ENCODE measurements at places on chromosomes 11 and 22.
A peak's percentile ranks its signal among the peaks of the same experiment; 100 is the strongest.

DNA sequence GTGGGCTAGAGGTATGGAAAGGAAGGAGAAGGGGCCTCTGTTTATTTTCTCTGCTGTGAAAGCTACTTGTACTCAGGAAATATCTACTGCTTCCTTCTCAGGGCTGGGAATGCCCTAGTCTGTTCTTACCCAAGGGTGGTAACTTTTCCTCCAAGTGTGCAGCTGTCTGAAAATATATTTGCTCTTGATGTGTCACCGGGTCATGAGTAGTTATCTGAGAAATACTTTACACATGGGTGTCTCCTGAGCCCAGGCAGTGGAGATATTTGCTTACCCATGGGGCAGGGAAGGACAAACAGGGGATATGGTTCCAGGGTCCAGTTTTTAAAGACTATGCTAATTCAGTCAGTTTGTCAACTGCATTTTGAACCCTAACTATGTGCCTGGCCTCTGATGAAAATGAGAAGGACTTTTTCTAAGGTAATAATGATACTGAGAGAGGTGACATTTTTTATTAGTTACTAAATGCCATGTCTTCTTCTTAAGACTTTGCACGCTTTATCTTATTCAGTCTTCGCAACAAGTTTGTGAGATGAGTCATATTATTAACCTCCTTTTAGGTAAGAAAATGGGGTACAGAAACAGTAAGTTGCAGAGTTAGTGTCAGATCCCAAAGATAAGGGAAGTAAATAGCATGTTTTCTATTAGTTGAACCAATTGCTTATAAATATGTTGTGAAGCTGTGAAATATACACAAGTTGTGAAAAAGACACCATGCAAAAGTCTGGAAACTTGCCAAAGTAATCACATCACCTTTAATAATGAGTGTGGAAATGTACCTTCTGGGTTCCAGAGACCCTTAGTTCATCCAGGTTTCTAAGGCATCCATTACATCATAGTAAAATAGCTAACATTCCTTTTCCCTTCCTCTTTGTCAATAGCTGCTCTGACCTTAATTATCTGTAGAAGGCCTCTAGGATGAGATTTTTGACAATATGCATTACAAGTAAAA lies 22.9 kb downstream of the SYTL2 start:
- DNase-seq = no peak

- DNase-seq = no peak
These were observed 39.7 kb downstream of the ADAMTS8 start for GRCh38 chr11:130388607-130389205.

GRCh38 chr11:93905384-93905783 lies 55.0 kb upstream of the VSTM5 start:
- peak; percentile 50 for DNase-seq

- no peak for DNase-seq
These were observed 77.2 kb upstream of the ZBED5 start for GRCh38 chr11:10935015-10935559.

GRCh38 chr22:46936378-46936903 lies 174.0 kb downstream of the TBC1D22A start:
- DNase-seq = no peak

DNA sequence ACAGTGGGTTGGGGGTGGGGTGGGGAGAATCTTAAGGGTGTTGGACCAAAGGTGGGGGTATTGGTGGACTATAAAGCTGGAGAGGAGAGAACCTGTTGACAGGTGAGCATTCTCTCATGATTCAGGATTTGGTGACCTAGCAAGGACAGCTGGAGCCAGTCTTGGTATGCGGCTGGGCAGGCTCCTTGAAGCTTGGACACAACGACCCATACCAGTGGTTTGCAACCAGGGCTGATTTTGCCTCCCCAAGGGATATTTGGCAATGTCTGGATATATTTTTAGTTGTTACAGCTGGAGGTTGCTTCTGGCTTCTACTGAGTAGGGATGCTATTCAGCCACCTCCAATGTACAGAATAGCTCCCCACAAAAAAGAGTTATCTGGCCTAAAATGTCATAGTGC lies 5.6 kb downstream of the EXT2 start:
- DNase-seq = no peak

DNA sequence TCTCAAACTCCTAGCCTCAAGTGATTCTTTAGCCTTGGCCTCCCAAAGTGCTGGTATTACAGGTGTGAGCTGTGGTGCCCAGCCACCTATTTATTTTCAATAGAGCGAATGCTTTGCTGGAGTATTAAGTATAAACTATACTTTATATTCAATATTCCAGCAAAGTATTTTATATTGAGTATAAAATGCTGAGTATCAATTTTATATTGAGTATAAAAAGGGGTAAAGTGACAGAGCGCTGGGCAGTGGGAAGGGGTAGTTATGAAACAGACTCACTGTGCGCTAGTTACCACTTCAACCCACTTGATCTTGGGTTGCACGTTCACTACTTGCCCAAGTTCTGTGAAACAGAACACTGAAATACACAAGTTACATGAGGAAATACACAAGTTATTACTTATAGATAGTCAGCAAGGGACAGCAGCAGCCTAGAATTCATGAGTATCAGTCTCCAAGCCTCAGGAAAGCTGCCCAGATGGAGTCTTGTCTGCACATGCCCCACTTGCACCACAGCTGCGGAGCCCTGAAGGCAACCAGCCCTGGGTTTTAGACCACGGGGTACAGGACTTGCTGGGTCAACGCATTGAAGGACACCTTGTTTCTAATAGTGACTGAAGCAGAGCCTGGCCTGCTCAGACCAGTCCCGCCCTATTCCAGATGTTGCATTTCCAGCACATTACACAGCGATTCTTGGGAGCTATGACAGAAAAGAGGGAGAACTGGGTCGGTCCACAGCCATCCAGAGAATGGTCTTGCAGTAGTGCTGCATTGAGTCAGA lies 51.6 kb upstream of the SYT13 start:
- DNase-seq = no peak

- DNase-seq = no peak
These were observed 29.2 kb upstream of the DAGLA start for GRCh38 chr11:61650781-61651571.

GRCh38 chr11:27187075-27187847 lies 146.6 kb downstream of the BBOX1 start:
- DNase-seq = no peak

GRCh38 chr11:69718147-69718546 lies 14.3 kb upstream of the FGF19 start:
- peak; percentile 10 for DNase-seq

GRCh38 chr11:95686265-95686664 lies 103.3 kb downstream of the FAM76B start:
- DNase-seq = no peak

- no peak for DNase-seq
These were observed 304.1 kb downstream of the TBC1D22A start for GRCh38 chr22:47066616-47066905.

DNA sequence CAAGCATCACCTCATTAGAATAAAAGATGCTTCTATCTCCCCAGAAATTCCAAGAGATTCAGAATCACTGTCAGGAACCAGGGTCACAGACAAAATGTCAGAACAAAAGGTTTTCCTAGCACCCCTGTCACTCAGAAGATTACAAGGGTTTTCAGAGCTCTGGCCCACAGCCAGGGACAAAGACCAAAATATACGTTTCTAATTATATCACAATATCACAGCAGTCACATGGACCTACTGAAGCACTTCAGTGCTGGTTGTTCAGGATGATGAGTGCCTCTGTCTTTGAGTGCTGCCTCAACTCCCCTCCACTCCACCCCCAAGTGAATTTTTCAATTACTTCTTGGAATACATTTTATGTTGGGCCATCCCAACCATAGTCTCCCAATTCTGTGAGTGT lies 21.9 kb upstream of the RTL6 start:
- DNase-seq = no peak

DNA sequence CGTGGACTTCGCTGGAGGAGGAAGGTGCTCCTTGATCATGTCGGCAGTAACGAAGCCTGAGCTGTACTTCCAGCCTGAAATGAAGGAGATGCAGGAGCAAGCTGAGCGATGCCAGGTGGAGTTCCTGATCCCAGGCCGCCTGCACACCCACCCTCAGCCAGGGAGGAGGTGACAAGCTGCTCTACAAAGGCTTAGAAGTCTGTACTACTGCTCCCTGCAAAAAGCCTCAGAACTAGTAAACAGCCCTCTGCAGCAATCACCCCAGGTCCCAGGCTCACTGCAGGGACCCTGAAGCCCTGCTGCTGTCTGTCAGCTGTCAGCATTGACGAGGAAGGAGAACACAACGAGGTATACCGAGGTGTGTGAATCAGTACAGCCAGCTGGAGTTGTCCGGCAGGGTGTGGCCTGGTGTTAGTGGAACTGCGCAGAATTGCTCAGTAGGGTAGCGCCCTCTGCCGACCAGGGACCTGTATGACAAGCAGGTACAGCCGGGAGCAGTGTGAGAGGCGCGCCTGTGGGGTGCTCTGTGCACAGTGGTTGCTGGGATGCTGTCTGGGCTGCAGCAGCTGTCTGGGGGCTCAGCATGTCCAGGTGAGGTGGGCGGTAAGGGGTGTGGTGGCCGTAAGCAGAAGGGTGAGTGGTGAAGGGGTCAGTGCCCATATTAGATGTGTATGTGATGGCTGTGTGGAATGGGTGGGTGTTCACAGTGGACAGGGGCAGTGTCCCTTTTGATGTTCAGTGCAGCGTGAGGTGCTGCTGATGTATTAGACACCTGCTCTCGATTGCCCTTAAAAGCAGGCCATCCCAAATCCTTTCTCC lies 7.6 kb downstream of the CYB5R2 start:
- peak; percentile 61 for DNase-seq

- peak; percentile 57 for DNase-seq
These were observed 79.3 kb downstream of the SGSM3 start for GRCh38 chr22:40449676-40450035.

- DNase-seq = no peak
These were observed 18.4 kb downstream of the TTC12 start for GRCh38 chr11:113332638-113333329.

GRCh38 chr22:23791738-23792645 lies 5.2 kb downstream of the SMARCB1 start:
- DNase-seq = no peak

DNA sequence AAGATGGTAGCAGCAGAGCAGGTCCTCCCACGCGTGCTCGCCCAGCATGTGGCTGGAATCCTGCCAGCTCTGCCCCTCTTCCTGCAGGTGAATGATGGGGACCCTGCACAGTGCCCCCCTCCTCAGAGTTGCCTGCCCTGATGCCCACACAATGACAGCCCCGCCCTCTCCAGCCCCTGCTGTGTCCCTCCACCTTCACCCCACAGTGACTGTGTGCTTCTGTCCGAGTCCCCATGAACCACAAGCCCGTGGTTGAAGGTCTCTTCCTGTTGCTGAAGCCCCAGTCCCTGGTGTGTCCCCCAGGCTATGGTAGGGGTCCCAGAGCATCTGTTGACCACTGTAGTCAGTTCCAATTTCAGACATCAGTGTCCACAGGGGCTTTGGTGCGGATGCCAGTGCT lies 71.0 kb downstream of the BRD1 start:
- no peak for DNase-seq

GRCh38 chr11:117189941-117190544 lies 9.1 kb upstream of the TAGLN start:
- DNase-seq = no peak

DNA sequence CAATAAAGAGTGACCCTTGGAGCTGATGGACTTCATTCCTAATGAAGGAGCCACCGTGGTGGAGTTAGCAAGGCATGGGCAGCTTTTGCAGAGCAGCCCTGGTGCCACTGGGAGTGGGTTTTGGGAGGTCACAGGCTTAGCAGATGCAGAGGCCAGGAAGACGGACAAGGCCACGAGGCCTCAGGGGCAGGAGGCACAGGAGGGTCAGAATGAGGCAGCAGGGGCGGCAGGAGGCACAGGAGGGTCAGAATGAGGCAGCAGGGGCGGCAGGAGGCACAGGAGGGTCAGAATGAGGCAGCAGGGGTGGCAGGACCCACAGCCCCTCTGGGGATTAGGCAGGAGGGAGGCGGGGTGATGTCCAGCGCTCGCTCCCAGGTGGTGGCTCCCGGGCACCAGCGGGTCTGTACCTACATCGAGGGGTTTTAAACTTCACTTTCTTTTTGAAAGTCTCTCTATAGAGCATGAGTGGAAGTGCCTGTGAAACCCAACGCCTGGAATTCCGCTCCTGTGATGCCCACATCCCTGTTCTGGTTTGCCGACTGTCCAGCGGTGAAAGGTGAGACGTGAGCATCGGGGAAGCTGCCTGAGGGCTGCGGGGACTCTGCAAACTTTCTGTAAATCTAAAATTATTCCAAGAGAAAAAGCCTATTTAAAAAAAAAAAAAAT lies 521.6 kb downstream of the BRD1 start:
- no peak for DNase-seq

GRCh38 chr22:20426259-20426615 lies 11.4 kb downstream of the SCARF2 start:
- no peak for DNase-seq

DNA sequence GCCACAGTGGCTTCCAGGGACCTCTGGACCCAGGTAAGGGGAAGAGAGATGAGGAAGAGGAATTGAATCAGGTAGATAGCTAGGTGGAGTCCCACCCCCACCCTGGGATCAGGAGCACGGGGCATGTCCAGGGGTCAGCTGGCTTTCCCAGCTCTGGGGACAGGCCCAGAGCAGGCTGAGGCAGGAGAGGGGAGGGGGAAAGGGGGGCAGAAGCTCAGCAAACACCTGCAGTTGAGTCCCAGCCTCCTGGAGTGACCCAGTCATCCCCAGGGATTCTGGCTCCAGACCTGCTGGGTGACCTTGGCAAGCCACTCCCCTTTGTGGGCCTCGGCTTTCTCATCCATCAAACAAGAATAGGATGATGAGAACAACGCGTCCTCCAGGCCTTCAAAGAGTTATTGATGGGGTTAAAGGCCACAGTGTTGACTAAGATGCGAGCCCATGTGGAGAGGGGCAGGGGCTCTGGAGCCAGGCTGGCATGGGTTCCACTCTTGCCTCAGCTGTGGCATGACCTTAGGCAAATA lies 16.0 kb downstream of the STARD10 start:
- no peak for DNase-seq

DNA sequence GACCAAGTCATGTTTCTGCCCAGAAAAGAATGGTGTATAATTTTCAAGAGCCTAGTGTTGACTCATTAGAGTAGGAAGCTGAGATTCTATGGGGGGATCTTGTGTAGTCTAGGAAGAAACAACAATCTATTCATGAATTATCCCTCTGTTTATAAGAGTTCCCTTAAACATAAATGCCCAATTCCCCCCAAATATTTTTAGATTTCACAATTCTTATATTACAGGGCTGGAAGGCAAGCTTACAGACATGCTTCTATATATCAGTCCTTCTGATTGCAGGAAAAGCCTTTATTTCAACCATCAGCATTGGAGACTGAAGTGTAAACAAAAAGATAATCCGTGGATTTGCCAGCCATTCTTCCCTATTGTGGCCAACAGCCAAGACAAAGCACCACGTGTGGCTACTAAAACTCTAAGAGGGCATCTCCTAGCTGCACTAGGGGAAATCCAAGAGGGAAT lies 71.4 kb downstream of the NAT10 start:
- no peak for DNase-seq

GRCh38 chr22:47292546-47293320 lies 530.3 kb downstream of the TBC1D22A start:
- no peak for DNase-seq

DNA sequence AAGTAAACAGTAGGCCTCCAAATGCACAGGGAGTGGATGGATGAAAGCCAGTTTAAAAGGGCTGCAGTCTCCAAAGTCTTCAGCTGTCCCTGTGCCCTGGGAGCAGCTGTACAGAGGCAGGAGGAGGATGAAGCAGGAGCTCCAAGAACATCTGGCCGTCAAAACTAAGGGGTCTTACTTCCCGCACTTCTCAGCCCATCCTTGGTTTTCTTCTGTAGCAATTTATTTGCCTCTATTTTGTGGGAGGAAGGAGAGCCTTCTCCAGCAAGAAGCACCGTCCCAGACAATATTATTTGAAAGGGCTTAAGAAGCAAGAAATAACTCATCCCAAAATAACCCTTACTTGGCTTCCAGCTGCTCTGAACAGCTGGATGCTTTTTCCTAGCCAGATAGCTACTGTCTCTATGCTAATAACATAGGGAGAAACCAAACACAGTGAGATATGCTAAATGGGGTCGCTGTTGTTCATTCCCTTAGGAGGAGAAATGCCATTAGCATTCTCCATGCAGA lies 133.2 kb downstream of the SPATA19 start:
- DNase-seq = no peak
